ENCODE measurements at places on chromosomes 1 and 21.

DNA sequence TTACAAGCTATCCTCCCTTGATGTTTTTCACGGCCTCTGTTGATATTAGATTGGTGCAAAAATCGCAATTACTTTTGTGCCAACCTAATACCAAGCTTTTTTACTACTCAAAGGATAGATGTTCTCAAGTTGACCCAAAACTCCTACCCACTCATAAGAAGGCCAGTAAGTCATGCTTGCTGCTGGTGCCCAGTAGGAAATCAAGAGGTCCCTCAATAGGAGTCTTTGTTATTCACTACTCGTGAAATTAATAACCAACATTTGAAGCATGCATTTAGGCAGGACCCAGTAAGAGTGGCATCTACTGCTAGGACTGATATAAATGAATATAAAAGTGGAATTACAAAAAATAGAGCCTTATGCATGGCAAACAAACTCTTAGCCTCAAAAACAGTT is 52.6 kb downstream of the APP start:
- DNase-seq, result no peak

GRCh38 chr21:41673596-41674335 is 93.1 kb downstream of the RIPK4 start:
- DNase-seq, result no peak

DNA sequence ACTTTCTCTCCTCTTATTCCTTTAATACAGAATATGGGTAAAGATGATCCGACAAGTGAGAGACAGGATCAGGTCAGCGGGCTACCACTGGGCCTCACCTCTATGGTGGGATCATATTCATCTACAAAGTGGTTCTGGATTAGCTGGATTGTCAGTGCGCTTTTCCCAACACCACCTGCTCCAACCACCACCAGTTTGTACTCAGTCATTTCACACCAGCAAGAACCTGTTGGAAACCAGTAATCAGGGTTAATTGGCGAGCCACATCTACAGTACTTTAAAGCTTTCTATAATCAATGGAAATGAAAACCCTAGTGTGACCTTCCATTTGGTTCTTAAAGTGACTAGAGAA is 643 bp downstream of the NRAS start:
- DNase-seq, result no peak

GRCh38 chr1:247209396-247209795 is 37.6 kb upstream of the ZNF124 start:
- peak; percentile 34 for DNase-seq

DNA sequence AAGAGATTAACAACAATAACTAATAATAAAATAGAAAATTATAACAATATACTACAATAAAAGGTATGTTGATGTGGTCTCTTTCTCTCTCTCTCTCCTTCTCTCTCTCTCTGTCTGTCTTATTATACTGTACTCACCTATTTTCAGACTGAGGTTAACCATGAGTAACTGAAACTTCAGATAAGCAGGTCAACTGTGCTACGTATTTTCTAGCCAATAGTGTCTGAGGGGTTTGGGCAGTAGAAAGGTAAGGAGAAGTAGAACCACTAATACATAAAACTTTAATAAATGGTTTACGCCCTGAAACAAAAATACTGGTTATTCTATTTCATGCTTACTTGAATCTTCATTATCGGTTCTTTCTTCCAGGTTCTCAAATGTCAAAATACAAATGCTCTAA is 71.0 kb upstream of the LRRC53 start:
- no peak for DNase-seq

DNA sequence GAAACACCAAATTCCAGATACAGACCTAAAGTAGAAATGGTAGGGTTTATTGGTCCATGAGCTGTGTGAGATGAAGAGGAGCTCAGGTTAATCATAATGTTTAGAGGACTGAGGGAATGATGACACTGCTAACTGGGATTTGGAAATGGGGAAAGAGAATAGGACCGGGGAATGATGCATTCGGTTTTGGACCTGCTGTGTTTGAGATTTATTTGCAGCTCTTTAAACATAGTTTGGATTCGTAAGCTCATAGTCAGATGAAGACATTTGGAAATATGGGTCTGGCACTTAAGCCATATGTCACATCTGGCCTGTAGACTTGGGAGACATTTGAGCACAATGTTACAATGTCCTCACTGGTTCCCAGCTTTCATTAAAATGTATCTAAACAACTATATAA is 127.9 kb upstream of the DUSP10 start:
- no peak for DNase-seq

GRCh38 chr21:34320011-34320410 is 43.8 kb upstream of the KCNE2 start:
- no peak for DNase-seq

GRCh38 chr1:214310010-214310409 is 29.1 kb downstream of the SMYD2 start:
- DNase-seq, result no peak

GRCh38 chr1:7171574-7171973 is 386.3 kb downstream of the CAMTA1 start:
- DNase-seq, result no peak

DNA sequence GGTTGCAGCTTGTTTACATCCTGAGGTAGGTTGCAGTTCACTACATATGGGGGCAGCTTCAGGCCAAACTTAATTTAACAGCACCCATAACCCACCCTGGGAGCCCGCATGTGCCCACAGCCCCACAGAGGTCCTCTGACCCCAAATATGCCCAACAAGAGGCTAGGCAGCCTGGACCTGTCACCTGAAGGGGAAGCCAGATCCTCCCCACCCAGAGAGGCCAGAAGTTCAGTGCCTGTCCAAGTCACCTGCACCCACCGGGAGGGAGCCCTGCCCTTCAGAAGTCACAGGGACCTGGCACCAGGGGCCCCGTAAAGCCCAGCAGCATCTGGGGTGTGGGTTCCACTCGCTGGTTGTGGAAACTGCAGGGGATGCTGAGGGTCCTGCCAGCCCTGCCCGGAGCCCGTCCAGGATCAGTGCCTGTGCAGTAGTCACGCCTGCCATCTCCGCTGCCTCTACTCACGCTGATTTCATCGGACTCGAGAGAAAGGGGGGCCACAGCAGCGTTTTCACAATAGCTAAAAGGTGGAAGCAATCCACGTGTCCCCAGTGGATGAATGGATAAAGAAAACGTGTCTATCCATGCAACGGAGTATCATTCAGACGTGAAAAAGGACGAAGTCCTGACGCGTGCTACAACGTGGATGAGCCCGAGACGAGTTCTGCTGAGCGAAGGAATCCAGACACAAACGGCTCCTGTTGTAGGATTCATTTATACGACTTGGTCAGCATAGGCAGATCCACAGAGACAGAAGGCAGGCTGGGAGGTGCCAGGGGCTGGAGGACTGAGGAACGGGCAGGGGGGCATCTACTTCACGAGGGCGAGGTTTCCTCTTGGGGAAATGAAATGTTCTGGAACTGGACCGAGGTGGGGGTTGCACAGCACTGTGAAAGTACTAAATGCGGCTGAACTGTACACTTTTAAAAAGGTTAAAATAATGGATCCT is 33.9 kb upstream of the COL6A2 start:
- DNase-seq, result no peak

- peak; percentile 41 for DNase-seq
Measured at GRCh38 chr1:198096390-198096789, 60.4 kb upstream of the NEK7 start.

GRCh38 chr1:54142146-54142900 is 10.5 kb downstream of the CDCP2 start:
- no peak for DNase-seq

DNA sequence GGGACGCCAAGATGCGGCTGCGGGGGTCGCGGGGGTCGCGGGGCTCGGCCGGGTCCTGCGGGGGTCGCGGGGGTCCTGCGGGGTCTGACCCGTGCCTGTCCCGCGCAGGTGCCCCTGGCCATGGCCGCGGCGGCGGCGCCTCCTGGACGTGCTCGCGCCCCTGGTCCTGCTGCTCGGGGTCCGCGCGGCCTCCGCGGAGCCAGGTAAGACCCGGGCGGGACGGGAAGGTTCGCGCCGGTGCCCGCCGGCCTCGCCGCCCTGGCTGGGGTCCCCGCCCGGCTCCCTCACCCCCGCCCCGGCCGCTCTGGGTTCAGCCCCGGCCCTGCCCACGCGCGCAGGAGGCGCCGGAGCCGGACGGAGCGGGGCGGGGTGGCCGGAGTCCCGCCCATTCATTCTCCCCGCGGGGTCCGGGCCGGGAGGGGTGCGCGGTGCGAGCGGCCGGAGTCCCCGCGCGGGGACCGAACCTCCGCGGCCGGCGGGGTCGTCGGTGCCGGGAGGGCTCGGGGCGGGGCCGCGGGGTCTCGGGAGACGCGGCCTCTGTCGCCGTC is 380 bp downstream of the COL18A1 start:
- DNase-seq, result no peak

- no peak for DNase-seq
Measured at GRCh38 chr1:196651637-196652215, at the start of gene CFH. CFH (plus strand) TSS chr1:196652043; CDS start chr1:196652118, 75 bp downstream.

DNA sequence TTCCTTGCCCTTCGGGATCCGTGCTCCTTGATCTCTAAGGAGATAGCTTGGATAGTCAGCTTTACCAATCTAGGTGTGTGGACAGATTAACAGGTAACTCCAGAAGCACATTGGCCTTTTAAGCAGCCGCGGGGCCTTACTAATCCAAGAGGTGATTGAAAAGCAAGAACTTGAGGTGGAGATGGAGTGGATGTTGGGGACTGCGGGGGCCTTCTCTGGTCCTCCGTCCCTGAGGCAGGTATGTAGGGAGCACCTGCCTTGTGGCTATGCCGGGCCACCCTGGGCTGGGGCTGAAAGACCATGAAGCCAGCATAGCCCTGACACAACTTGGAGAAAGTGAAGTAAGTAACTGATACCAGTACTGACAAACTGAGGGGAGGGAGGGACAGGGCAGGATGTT is 10.6 kb downstream of the SOX13 start:
- no peak for DNase-seq

DNA sequence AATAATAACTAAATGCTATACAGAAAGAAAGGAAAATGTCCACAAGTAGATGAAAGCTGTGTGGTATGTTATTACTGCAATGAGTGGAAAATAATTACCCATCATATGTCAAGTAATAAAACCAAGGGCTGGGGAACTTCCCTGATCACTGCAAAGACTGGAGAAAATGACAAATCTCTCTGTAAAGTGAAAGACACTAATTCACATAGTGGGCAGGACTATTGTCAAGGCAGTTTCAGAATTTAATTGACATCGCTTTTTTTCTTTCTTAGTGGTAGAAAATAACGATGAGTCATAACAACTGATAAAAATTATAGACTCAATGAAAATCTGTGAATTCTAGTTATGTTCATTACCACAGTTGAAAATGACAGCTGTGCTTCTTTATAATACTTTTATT is 153.7 kb upstream of the ST6GALNAC5 start:
- DNase-seq, result no peak

GRCh38 chr1:35319988-35320713 is 51.6 kb downstream of the ZMYM4 start:
- DNase-seq, result no peak

DNA sequence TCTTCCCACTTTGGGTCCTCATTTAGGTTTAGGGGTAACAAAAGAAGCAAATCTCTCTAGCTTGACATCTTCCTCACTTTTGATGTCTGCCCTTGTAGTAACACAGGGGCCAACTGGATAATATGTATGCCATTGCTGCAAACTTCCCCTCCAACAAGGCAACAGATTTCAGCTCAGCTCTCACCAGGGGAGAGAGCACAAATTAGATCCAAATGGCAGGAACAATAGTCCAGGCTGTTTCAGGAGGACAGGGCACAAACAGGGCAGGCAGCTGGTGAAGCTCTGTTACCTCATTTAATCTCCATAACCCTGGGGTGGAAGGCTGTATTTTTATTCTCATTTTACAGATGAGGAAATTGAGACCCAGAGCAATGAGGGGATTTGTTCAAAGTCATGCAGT is 4.3 kb upstream of the PIK3R3 start:
- no peak for DNase-seq

- peak; percentile 77 for DNase-seq
Measured at GRCh38 chr1:169550294-169550693, 36.0 kb downstream of the F5 start.

GRCh38 chr1:215631040-215631439 is 63.9 kb downstream of the KCTD3 start:
- DNase-seq, result no peak

GRCh38 chr1:47824716-47825115 is 172.5 kb downstream of the TRABD2B start:
- no peak for DNase-seq

GRCh38 chr1:94438692-94439276 is 20.6 kb downstream of the ABCD3 start:
- no peak for DNase-seq

- peak; percentile 59 for DNase-seq
Measured at GRCh38 chr1:10638559-10639005, 157.9 kb downstream of the CASZ1 start.

DNA sequence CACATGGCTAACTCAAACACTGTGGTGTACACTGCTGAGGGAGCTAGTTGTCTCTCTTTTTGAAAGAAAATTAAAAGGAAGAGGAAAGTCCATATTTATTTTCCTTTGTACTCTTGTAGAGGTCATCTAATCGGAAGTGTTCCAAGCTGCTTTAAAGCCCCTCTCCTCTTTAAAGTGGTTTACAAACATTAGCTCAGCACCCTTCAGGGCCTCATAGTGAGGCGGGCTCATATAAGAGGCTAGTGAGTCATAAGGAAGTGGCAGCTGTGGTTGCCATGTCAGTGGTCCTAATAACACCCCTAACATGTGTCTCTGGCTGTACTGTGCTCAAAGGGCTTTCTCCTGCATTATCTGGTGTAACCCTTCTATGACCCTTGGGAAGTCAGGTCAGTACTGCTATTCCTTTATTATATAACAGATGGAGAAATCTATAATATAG is 104.4 kb upstream of the SERBP1 start:
- no peak for DNase-seq

DNA sequence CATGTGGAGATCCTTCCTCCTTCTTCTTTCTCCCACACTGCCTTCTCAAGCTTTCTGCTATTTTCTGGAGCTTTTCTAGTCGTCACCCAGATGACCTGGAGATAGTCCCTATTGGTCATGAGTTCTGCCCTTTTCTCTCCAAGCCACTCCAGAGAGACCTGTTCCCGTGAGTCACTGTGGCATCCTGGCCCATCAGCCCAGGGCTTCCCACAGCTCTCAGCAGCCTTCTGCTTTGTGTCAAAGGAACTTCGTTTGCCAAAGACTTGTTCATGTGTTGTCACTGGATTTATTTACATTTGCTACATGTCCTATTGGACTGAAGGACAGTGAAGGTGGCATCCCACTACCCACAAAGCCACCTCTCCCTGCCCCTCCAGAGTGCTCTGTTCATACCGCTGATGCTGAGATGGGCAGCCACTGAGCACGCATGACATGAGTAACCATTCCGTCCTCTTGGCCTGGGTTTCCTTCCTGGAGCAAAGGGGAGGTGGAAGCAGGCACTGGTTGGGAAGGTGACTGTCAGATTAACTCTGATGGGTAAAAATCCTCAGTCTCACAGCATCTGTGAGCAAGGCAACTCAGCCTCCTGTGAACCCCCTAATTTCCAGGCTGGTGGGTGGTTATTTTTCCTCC is 119.2 kb downstream of the EDEM3 start:
- no peak for DNase-seq

DNA sequence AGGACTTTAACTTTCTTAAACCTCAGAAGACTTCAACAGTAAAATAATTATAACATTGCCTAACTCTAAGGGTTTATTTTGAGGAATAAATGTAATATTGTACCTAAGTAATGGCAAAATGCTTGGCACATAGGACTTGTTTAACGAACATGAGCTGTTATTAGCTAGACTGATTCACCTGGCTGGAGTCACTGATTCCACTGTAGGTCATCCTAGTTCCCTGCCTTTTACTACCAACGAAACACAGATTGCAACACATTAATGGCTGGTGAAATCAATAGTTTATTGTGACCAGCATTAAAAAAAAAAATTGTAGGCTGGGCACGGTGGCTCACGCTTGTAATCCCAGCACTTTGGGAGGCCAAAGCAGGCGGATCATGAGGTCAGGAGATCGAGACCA is 45.5 kb upstream of the ATP5PO start:
- DNase-seq, result no peak

Data from GM23338 (cell line).